ENCODE measurements at places on chromosomes 1 and 21.

DNA sequence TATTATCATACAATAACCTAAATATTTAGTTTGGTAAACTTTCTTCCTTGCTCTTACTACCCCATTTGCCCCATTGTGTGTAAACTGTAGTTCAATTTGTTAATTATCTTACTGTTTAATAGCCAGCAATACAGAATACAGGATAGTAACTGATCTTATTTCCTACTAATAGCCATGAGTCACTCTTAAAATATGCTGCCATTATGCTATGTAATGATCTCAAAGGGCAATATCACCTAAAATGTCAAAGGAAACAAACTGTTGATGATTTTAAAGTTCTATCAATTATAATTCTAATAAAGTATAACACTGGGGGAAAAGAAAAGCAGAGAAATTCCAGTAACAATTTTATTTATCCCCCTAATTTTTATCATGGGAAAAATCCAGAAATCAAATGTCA, 4.3 kb downstream of the SLC30A1 start:
- DNase-seq, result no peak

DNA sequence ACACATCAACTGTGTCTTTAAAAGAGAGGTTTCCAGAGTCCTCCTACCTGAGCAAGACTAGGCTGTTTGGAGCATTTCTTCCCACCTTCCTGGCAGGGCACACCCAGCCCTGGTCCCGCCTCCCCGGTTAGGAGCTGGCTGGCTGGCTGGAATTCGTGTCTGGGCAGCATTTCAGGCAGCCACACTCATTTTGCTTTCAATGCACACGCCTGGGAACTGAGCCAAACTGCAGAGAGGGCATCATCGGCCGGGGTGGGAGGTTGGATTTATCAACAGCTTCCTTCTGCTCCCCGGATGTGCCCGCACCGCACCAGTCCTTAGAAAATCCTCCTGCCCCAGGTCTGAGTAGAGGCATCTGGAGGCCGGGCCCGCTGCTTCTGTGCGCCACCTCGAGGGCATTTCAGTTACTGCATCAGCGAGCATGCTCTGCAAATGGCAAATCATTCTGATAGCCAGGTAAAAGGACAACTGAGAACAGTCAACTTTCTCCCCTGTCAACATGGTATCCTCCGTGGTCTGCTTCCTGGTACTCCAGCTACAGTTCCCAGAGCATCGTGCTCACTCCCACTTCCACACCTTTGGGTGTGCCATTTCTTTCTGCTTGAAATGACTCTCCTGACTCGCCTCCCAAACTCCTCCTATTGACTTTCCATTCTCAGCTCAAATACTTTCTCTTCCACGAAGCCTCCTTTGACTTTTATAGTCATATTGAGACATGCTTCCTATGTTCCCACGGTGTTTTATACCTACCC, 20.6 kb downstream of the TCEA3 start:
- peak; percentile 95 for DNase-seq

DNA sequence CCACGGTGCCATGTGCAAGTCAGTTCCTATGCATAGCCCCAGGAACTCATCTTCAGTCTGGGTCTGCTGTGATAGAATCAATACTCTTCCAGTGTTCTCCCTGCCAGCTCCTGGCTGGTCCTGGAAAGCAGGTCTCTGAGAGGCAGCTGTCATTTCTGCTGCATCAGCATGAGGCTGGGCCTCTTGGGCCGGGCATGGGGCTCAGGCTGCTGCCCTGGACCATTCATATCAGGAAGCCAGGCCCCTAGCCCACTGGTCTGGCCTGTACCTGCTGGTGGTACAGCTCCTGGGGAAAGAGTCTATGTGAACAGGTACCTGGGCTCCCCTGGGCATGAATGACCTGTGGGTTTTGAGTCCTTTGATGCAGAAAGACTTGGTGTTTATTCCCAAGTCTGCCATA, 173.6 kb upstream of the CSF3R start:
- DNase-seq, result no peak

- DNase-seq, result no peak
Measured at GRCh38 chr21:21238629-21239400, 240.6 kb downstream of the NCAM2 start.

GRCh38 chr1:26363549-26364448, 8.8 kb downstream of the ZNF683 start:
- peak; percentile 82 for DNase-seq

- no peak for DNase-seq
Measured at GRCh38 chr1:81296601-81297000, 504.1 kb upstream of the ADGRL2 start.
